ENCODE measurements at places on chromosomes 5 and 9.
A peak's percentile ranks its signal among the peaks of the same experiment; 100 is the strongest.

DNA sequence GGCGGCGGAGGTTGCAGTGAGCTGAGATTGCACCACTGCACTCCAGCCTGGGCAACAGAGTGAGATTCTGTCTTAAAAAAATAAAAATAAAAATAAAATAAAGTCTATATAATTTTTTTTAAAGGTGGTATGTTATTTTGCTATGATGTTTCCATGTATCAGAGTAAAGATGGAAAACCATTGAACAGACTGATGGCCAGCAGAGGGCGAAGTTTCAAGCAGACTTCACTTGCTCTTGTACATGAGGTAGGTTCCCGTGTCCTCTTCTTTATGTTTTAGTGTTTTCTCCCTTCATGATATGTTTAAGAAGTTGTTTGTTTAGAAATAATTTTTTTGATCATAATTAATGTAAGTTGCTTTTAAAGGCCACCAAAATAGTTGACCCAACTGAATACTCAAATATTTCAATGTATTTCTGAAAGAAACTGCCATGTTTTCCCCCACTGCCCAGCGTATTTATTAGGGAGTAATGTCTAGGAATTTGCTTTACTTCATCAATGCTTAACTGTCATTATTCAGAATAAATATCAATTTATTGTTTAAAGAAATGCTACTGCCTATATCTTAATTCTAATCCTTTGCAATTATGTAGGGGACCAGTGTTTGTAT, 146.4 kb downstream of the HACD4 start:
- peak; percentile 42 for DNase-seq

DNA sequence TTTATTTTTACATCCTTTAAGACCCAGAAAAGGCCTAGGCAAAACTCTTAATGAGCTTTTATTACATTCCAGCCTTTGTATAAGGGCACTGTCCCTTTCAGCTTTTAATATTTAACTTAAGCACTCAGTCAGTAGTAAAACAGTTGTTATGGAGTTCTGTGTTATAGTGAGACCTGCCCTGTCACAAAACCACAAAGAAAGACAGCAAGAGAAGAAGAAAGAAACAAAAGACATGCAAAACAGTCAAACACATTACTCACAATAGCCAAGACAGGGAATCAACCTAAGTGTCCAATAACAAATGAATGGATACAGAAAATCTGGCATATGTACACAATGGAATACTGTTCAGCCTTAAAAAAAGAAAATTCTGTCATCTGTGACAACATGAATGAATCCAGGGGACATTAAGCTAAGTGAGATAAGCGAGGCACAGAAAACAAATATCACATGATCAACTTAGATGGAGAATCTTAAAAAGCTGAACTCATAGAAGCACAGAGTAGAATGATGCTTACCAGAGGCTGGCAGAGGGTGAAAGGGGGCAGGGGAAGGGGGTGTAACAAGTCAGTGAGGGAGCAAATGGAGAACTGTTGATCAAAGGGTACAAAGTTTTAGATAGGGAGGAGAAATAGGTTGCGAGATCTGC, 63.8 kb upstream of the CCNG1 start:
- no peak for DNase-seq

- DNase-seq = no peak
Measured at GRCh38 chr5:633501-633955, 21.4 kb downstream of the CEP72 start.

GRCh38 chr5:61572959-61573358, 240.9 kb downstream of the ZSWIM6 start:
- DNase-seq = no peak

GRCh38 chr5:78919796-78920195, 65.3 kb downstream of the ARSB start:
- DNase-seq = no peak

GRCh38 chr5:158421319-158421718, 562.4 kb upstream of the CLINT1 start:
- no peak for DNase-seq

DNA sequence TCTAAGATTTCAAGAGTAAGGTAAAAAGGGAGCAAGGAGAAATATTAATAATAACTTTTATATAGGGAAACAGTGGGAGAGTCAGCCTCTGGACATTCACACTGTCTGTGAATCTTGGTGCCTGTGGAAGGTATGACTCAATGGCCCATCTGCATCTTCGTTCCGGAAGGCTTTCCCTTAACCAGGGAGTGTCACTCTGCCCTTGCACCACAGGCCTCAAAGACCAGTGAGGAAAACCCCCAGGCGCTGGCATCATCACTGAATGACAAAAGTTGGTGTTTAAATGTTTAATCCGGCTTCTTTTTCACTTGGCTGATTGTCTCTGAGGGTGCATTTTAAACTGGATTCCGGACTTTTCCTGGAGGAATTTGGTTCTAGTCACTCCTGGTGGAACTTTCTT, 522.4 kb upstream of the TLE4 start:
- no peak for DNase-seq

- no peak for DNase-seq
Measured at GRCh38 chr5:96468956-96469355, 35.9 kb upstream of the PCSK1 start.

GRCh38 chr5:56522960-56523359, 289.8 kb upstream of the ANKRD55 start:
- no peak for DNase-seq

- DNase-seq = no peak
Measured at GRCh38 chr5:41835645-41836044, 34.6 kb downstream of the OXCT1 start.

GRCh38 chr5:126597156-126597555, 2.1 kb upstream of the ALDH7A1 start:
- no peak for DNase-seq

DNA sequence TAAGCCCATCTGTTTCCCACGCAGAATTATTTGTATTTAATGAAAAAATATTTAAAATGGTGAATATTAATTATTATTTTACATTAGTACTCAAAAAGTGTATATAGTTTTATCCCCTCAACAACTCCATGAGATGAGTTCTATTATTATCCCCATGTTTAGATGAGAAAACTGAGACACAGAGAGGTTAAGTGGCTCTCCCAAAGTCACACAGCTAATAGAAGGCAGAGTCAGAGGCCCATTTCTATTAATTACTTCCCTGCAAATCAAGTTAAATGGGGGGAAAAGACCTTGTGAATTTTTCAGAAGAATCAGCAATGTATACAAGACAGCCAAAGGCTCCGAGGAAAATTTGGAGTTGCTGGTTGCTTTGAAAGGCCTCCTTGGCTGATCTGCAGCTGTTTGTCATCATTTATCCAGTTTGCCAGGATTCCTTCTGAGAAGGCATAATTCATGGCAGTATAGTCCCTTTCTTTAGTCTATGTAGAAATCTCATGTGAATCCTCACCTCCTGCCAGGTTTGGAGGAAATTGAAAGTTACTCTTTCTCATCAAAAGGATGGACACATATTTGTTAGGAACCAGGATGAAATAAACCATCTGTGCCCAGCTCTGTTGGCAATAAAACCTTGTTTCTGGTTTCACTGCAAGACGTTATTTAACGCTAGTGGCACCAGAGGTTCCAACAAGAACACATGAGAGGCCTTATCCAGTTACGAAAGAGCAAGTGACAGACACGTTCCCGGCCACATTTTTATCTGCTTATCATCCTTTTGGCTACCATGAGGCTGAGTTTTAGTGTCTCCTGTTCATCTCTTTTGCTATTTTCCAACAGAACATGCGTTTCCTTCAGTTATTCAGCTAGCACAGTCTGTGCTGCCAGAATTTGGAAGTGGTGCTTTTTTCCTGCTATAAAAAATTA, 621 bp downstream of the FYB1 start:
- DNase-seq = no peak

GRCh38 chr5:173231381-173231766, 3.6 kb downstream of the NKX2-5 start:
- no peak for DNase-seq

DNA sequence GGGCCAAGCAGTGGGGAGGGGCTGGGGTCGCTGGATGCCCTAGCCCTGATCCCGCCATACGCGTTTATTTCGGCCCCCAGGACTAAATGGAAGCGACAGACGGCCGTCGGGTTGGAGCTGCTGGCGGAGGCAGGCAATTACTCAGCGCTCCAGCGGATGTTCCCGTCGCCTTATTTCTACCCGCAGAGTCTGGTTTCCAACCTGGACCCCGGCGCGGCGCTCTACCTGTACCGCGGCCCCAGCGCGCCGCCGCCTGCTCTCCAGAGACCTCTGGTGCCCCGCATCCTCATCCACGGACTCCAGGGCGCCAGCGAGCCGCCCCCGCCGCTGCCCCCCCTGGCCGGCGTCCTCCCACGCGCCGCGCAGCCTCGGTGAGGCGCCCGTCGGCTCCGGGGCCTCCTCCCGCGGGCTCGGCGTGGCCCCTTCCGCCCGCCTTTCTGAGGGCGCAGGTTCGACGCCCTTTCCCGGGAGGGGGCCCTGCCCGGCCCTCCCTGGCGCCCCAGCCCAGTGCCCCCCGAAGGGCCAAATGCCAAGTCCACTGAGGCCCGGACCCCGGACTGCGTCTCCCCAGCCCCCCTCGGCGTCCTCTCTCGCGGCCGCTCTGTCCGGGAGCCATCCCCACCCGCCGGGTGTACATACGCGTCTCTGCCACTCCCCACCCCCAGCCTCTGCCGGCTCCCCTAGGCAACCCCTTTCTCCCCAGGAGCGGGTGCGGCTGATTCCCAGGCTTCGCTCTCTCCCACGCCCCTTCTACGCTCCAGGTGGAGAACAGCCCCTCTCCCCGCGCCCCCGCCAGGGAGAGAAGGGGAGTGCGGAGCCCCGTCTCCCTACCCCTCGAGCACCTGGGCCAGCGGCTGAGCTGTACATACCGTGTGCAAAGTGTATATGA, 7.0 kb downstream of the BARHL1 start:
- DNase-seq = no peak

DNA sequence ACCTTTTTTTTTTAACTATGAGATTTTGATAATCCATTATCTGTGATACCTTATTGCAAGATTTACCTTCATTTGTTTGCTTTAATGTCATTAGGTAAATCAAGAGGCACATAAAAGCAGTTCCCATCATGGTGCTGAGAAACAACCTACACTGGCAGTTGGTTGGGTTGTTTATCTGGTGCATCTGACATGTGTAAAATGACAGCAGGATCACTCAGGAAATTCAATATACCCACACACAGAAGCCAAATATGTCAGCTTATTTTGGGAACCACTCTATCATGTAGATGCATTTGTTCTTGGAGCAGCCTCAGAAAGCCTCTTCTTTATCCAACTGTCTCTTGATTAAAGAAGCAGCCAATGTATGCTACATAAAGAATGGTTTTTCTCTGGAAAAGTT, 7.8 kb upstream of the CCDC192 start:
- no peak for DNase-seq

- peak; percentile 26 for DNase-seq
Measured at GRCh38 chr5:1540166-1540565, 16.4 kb upstream of the LPCAT1 start.

DNA sequence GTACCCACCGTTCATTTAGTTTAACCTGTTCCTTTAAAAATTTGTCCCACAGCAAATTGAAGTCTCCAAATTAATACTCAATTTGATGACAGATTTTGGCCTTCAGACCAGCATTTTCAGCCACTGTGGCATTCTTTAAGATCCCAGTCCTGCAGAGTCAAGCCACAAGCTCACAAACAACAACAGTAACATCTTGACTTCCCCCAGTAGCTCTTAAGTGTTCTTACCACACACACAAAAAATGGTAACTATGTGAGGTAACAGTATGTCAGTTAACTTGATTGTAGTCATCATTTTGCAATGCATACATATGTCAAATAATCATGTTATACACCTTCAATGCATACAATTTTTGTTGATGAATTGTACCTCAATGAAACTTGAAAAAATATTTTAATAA, 247.9 kb downstream of the LURAP1L start:
- no peak for DNase-seq

Measured in CD4-positive, alpha-beta T cell treated with Interleukin-15 for 4 hours (primary cell).